ENCODE measurements at places on chromosomes 3 and 15.

DNA sequence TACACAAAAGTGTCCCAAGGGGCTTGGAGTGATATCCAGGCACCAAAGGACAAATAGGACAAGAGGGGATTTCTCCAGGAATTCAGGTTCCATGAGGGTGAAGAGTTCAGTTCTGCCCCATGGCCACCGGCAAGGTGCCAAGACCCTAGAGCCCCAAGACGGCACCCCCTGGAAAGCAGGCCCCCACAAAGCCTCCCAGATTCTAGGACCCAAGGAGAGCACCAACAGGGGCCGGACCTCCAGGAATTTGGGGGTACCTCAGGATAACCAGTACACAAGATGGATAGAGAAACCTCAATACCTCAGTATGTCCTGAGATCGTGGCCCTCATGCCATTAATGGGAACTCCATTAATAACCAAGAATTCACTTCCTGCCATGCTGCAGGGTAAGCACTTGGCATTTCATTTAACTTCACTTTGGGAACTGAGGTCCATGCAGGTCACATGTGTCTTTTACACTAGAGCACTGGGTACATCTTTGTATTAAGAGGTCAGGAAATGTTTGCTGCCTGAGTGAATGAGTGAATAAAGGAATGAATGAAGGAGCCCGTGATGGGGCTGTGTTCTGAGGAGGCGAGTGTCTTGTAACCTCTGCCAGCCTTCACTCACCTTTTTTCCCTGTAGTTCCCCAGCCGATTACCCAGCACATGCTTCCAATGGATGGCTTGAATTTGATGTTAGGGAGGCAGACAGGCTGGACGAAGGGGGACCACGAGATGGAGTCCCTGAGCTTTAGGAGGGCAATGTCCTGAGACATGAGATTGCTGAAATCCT lies 15.5 kb upstream of the PRSS50 start:
- DNase-seq, result no peak

GRCh38 chr3:4522947-4523346 lies 29.8 kb downstream of the ITPR1 start:
- DNase-seq, result no peak

DNA sequence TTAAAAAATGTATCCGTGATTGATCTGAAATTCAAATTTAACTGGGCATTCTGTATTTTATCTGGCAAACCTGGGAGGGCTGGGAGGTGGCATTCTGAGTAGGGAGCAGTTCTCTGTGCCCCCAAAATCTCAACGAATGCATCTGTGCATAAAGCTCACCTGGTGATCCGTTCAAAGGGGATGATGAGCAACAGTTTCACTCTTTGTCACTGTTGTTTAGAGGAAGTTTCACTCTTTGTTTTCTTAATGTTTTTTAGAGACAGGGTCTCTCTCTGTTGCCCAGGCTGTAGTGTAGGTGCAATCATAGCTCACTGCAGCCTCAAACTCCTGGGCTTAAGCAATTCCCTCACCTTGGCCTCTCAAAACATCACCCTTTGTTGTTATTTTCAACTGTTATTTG lies 186.7 kb downstream of the SSR3 start:
- DNase-seq, result no peak

DNA sequence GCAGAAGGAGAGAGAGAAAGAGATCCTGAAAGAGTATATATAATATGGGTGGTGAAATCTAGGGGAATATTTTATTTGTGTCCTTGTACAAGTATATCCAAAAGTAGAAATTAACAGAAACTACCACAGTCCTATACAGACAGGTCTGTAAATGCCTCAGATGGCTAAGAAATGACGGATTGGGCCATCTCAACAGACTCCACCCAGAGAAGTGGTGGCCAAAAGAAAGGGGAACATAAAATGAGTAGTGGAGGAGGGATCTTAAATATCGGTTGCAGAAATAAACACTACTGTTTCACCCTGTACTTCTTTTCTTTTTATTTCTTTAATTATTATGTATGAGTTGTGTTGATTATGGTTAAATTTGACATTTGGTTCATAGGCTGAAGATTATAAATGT lies 47.7 kb downstream of the CCR3 start:
- no peak for DNase-seq

DNA sequence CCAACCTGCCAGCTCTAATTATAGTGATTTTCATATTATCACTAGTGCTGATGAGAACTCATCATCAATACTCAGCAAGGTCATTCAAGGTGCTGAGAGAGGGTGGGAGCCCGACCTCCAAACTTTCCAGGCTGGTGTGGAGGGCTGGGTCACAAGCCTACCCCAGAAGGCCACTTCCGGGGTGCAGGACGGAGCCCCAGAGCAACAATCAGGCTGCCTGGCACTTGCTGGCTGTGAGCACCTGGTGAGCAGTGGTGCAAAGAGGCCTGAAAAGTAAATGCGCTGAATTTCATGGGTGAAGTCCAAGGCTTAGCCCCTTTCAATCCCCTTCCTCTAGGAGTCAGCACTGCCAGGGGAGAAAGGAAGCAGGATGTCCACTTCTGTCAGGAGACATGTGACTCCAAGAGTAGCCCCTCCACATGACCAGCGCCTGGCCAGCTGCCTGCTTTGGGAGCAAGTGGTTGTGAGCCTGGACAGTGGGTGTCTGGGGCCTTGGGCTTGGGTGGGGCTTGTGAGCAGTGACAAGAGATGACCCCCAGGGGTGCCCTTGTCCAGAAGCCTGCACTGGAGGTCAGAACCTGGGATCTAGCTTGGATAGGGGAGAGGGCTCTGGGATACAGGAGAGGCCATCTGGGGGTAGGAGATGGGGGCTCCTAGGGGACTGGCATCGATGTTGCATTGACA lies 165.0 kb upstream of the TLE3 start:
- DNase-seq, result no peak

DNA sequence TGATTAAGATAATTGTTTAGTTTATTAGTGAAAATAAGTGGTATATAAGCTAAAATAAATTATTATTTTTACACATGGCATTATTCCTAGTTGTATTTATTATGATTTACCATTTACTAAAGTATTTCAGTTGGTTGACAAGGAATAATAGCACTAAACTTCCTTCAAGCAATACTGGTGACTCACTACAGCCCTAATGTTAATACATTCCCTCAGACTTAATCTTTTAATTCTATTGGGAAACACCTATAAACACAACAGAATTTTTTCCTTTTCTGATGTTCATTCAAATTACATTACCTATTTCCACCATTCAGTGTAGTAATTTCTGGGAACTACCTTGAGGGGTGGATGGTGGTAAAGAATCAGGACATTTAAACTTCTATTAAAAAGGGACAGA lies 264.0 kb downstream of the TIGIT start:
- DNase-seq, result no peak

GRCh38 chr15:36208868-36209582 lies 370.4 kb upstream of the CDIN1 start:
- no peak for DNase-seq

DNA sequence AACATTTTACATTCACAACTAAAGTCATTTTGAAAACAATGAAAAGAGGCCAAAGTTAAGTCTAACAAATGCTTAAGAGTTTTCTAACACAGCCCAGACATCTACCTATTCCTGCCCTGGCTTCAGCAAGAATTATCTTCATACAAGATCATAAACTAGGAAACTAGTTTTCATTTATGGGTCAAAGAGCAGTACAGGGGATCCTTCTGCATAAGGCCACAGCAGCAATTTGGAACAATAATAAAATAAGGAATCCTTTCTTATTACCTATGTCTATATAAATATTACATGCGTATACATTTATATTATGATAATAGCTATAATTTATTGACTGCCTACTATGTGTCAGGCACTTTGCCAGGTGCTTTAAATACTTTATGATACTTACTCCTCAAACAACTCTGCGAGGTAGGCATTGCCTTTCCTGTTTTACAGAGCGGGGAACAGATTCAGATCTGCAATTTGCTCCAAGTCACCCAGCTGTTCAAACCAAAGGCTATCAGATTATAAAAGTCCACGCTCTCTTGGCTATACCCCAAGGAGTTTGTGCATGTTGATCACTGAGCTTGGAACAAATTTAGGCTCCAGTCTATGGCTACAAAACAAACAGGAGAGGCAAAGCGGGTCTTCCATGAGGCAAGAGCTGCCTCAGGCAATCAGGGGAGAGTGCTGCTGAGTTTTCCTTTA lies 196.4 kb downstream of the RORA start:
- no peak for DNase-seq

DNA sequence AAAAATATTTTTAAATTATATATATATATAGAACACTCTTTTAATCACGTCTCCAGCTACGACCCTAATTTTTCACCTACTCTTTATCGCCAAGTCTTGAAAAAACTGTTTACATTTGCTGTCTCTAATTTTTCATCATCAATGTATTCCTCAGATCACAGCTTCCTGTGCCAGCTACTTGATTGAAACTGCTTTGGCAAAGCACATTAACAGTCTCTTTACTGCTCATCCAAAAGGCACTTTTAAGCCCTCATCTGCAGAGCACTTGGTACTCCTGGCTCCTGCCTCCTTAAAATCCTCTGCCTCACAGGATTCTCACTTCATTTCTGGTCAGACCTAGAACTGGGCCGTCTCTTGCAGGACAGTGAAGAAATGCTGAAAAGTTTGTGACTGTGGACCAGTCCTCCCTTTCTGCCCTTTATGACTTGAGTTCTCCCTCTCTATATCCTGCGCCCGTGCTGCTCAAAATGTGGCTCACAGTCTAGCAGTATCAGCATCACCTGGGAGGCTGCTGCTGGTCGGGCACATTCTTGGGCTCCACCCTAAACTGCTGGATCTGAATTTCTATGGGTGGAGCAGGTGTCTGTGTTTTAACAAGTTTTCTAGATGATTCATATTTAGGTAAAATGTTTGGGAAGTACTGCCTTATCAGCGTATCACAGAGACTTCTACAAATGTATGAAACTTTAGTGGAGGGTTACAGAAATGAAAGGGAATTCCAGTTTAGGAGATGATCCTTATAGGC lies 196.8 kb downstream of the ADAMTSL3 start:
- DNase-seq, result no peak

- DNase-seq, result no peak
Observed at GRCh38 chr3:43009547-43009946, 30.4 kb downstream of the GASK1A start.

DNA sequence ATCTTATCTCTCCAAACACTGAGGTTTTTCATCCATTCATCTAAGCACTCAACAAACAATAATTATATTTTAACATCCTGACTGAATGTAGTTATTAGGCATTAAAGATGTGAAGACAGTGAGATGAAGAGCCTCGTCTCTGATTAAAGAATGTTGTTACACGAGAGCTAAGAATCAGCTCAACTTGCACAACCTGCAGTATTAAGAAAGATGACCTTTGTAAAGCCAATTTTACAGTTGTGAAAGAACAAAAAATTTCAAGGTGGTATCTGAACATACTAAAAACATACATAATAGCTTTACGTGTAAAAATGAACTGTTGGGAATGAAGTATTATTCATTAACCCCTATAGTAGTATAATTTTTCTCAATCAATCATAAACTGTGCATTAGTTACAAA lies 12.8 kb downstream of the CLDN1 start:
- DNase-seq, result no peak

DNA sequence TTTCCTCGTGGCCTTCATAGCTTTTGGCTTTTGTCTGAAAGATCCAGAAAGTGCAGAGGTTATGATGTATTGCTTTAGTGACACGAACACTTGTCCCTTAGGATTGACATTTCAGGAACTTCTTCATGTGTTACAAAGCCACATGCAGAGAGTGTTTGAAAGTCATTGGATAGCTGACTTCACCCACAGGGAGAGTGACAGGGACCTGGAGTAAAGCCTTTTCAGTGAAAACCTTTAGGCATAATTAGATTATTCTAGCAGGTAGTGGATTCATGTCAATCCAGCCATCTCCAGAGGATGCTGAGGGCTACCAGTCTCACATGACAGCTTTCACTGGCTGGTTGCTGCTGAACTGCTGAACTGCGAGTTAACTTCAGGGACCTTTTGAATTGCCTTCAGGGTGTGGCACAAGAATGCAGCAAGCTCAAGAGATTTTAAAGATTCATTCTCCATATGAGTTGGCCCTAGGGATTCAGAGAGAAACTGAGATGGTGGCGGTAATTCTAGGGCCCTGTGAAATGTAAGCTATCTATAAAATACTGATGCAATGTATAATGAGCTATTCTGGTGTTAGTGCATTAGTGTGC lies 267.0 kb upstream of the GOLIM4 start:
- DNase-seq, result no peak

GRCh38 chr3:68057637-68058320 lies 403.4 kb upstream of the SUCLG2 start:
- DNase-seq, result no peak

GRCh38 chr3:52385157-52385556 lies 59.7 kb downstream of the SEMA3G start:
- DNase-seq, result peak; percentile 92

GRCh38 chr3:181313335-181313734 lies 323.8 kb upstream of the DNAJC19 start:
- no peak for DNase-seq

DNA sequence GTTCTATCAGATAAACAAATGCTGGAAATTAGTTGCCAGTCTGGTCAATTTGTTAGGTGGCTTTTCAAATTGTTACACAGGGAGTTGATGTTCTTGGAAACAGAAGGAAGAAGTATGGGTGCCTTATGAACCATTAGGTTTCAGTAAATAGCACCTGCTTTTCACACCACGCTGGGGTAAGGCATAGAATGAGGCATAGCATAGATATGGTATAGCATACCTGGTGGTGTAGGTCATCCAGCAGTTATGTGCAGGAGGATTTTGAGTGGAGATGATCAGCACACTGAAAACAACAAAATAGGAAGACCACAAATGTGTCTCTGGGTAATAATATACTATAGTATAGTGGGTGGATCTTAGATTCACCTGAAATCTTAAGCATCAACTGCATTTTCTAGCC lies 121.4 kb downstream of the GMPS start:
- DNase-seq, result no peak

DNA sequence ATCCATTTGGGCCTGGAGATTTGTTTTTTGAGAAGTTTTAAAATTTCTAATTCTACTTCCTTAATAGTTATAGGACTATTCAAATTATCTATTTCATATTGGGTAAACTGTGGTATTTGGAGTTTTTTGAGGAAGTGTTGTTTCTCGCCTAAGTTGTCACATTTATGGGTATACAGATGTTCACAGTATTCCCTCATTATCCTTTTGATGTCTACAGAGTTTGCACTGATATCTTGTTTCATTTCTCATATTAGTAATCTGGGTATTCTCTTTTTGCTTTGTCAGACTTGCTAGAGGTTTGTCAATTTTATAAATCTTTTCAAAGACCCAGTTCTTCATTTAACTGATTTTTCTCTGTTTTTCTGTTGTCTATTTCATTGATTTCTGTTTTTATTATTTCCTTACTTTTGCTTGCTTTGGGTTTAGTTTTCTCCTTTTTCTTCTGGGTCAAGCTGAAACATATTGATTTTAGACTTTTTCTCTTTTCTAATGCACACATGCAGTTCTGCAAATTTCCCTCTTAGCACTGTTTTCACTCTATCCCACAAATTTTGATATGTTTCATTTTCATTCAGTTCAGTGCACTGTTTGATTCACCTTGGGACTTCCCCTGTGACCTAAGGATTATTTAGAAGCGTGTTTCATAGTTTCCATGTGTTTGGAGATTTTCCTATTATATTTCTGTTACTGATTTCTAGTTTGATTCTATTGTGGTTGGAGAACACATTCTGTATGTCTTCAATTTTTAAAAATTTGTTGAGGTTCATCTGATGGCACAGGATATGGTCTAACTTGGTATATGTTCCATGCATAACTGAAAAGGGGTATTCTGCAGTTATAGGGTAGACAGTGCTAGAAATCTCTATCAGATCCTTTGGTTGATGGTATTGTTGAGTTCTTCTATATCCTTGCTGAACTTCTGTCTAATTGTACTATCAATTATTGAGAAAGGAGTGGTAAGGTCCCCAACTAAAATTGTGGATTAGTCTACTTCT lies 79.6 kb downstream of the SUMF1 start:
- no peak for DNase-seq

Measured in islet precursor cell (in vitro differentiated cells).